Suppressor macrophage treated with lipopolysaccharide for 1 hour (primary cell): ENCODE measurements at places on chromosomes 3 and 15.

DNA sequence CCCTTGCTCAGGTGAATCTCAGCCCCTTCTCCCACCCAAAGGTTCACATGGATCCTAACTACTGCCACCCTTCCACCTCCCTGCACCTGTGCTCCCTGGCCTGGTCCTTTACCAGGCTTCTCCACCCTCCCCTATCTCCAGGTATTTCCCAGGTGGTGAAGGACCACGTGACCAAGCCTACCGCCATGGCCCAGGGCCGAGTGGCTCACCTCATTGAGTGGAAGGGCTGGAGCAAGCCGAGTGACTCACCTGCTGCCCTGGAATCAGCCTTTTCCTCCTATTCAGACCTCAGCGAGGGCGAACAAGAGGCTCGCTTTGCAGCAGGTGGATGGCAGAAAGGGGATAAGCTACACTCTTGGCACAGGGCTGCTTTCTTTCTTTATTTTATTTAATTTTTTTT is 4.5 kb downstream of the FAM131A start:
- no peak for DNase-seq

- DNase-seq: peak; percentile 30
Measured at GRCh38 chr15:48001393-48002039, 119.3 kb upstream of the SLC24A5 start.

DNA sequence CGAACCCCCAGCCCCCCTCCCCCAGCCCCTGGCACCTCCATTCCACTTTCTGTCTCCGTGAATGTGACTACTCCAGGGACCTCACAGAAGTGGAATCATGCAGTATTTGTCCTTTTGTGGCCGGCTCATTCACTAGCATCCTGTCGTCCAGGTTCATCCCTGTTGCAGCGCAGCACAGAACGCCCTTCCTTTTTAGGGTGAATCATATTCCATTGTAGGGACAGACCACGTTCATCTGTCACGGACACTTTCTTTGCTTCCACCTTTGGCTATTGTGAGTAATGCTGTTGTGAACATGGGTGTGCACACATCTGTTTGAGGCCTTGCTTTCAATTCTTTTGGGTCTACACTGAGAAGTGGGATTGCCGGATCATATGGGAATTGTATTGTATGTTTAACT is 148.9 kb upstream of the IQSEC1 start:
- no peak for DNase-seq

- no peak for DNase-seq
Measured at GRCh38 chr3:22661121-22661700, 541.9 kb upstream of the UBE2E2 start.

DNA sequence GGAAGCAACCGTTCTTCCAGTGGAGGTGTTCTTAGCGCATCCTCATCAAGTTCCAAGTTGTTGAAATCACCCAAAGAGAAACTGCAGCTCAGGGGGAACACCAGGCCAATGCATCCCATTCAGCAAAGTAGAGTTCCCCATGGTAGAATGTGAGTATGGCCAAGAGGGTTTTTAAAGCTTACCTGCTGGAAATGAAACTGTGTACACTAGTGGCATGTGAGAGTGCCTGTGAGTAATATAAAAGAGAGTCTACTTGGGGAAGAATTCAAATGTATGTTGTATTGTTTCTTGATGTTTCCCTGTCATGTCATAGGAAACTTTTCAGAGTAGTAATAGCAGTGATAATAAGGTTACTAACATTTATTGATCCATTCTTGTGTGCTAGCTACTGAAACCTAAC is 43.3 kb downstream of the PSMD6 start:
- no peak for DNase-seq

- peak; percentile 64 for DNase-seq
Measured at GRCh38 chr15:74800559-74801094, 12.0 kb upstream of the LMAN1L start.

- no peak for DNase-seq
Measured at GRCh38 chr3:157390713-157391515, 45.7 kb upstream of the PTX3 start.

- DNase-seq: no peak
Measured at GRCh38 chr3:193945143-193945542, 190.8 kb upstream of the HES1 start.
